ENCODE measurements at places on chromosomes 3 and 15. TPM values are rescaled to one million over a fixed set of nuclear protein-coding genes. Genes with fewer than 3 reads are reported as not detected.
A peak's percentile ranks its signal among the peaks of the same experiment; 100 is the strongest.

DNA sequence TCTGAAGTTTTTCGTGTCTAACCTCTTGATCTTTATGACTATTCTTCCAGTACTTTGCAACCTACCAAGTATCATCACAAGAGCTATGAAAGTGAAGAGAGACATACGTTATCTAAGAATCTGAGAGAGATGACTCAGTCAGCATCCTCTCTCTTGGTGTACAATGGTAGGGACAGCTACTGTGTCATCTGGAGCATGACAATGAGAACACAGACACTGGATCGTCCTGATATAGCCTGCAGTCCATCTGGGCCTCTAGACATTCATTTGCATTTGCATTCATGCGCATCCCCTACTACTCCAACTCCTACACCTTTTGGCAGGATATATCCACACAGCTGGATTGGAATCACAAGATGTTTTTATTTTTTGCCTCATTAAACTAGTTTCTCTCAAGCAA, 115.2 kb downstream of the PEX5L start:
- no peak for DNase-seq

- DNase-seq: no peak
Measured at GRCh38 chr3:160200353-160200752, 24.9 kb upstream of the C3orf80 start.

- no peak for DNase-seq
Measured at GRCh38 chr3:114864970-114865369, 282.1 kb downstream of the ZBTB20 start.

DNA sequence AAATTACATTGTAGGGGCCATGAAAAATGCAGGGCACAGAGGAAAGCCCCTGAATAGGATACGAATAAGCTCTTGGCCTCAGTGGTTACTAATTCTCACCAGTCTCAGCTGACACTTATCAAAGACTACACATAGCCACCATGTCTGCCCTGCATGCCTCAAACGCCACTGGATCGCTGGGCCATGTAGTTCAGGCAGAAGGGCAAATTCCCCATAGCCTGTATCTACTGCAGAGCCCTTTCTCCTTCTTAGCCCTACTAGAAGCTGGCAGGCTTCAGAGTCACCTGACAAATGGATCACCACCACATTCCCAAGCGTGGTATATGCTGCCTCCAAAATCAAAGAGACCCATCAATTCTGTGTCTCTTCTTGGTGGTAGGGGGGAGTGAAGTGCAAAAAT, 177.4 kb downstream of the MINAR1 start:
- no peak for DNase-seq

GRCh38 chr3:24185738-24186384, 240.8 kb downstream of the NR1D2 start:
- no peak for DNase-seq

DNA sequence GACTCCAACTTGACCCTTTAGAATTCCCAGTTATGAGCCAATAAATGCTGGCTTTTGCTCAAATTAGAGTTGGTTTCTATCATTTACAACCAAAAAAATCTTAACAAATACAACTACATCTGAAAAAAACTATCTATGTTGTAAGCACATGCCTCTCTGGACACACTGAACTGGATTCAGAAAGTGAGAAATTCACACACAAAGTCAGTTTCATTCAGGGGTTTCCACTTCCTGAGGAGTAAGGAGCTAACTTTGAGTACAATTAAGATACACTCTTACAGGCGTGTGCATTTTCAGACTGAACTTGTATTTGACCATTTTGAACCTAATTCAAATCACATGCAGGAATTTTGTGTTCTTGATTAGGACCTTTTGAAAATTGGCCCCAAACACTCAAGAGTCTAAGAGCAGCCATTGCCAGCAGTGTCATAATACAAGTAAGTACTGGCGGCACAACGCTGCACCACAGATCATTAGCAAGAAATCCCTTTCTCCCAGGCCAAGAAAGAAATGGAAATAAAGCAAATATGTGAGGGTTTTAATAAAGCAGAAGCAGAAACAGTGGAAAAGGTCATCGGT, 31.2 kb downstream of the LINS1 start:
- DNase-seq: no peak

DNA sequence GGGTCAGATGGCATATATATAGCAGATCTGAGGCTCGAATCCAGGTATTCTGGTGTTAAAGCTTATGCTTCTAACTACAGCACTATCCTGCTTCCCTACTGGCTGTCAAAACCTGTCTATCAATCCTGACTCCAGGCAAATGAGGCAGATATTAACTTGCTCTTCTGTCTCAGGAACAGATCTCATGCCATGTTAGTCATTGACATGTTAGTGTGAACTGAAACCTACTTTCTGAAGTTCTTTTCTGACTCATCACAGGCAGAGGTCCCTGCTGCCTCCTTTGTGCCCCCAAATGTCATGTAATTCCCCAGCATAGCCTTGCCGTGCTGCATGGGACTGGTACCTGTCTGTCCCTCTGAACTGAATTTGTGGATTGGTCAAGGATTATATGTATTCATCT, 125.0 kb upstream of the SMAD3 start:
- DNase-seq: no peak

DNA sequence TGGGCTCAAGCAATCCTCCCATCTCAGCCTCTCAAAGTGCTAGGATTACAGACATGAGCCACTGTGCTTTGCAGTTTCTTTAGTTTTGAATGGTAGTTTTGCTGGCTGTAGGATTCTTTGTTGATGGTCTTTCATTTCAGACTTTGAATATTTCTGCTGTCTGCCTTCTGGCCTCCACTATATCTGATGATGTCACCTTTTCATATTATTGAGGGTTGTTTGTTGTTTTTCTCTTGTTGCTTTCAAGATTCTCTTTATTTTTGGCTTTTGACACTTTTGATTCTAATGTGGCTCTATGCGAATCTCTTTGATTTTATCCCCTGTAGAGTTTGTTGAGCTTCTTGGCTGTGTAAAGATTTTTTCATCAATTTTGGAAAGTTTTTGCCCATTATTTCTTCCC, 79.0 kb upstream of the MANF start:
- DNase-seq: no peak

- no peak for DNase-seq
Measured at GRCh38 chr3:97687734-97688133, 76.8 kb upstream of the ARL6 start.

DNA sequence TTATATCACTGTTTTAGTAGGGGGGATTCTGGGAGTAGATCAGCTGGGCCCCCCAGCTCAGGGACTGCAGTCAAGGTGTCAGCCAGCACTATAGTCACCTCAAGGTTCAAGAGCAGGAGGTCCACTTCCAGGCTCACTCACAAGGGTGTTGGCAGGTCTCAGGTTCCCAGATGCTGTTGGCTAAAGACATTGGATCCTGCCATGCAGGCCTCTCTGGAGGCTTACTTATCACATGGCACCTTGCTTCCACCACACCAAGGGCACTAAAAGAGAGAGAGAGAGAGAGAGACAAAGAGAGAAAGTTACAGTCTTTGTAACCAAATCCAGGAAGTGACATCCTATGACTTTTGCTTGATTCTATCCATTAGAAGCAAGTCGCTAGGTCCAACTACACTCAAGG, 7.5 kb upstream of the PPP1R14D start:
- no peak for DNase-seq

DNA sequence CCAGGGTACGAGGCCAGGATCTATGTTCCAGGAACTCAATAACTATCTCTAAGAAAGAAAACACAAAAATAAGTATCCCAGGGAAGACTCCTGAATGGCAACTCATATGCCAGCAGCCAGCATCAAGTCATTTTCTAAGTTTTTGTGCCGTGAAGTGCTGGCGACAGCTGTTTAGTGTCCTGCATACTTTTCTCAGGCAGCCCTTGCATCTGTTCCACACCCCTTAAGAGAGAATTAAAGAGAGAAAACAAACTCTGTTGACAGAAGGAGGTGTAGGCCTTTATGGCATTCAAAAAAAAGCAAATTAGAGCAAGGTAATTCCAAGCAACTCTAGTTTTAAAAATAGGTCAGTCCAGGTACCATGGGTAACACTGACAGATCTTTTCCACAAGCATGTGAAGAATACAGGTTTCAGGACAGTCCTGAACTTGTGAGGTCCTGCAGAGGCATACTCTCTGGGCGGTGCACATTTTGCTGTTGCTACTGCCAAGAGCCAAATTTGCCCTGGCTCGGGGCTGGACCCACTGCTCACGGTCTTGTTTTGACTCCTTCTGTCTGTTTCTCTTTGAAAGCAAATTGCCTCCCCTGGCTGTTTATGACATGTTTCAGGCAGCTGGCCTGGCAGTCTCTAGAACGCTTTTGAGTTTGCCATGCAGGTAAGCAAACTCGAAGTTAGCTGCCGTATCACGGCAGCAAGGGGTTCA, 252.1 kb upstream of the ADAMTS9 start:
- DNase-seq: no peak

DNA sequence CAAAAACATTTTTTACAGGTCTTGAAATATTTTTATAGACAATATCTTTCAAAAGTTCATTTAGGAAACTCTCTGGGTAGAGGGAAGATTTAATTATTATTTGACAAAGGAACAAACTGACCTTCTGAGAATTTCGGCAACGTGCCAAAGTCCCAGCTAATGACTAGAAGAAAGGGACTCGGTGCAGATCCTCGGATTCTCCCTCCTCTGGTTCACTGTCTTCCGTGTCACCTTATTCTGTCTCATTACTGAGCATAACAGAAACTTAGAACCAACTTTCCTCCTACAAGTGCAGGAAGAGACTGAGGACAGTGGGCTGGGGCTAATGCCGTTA, 339.1 kb downstream of the MECOM start:
- DNase-seq: no peak

GRCh38 chr3:66472313-66473134, 28.3 kb downstream of the LRIG1 start:
- DNase-seq: no peak

GRCh38 chr15:79101866-79102581, 11.4 kb upstream of the RASGRF1 start:
- no peak for DNase-seq

- DNase-seq: no peak
Measured at GRCh38 chr15:77862651-77863104, 214.8 kb downstream of the TBC1D2B start.

DNA sequence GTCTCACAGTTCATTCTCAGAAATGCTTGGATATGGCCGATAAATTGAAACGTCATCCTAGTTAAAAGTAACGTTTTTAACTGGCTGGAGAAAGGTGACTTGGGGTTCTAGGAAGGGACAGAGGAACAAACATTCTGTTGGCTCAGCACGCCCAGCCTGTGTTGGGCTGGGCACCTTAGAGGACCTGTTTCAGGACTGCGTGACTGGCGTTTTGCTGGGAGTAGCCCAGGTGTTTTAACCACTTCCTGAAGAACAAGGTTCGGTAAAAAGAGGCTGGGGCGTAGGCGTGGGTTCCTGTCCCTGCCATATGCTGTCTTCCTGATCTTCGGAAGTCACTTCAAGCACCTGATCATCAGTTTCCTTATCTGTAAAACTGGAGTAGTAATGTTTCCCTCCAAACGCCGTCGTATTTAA, 1.1 kb upstream of the TLNRD1 start:
- DNase-seq: no peak

GRCh38 chr3:171563298-171563697, 103.1 kb upstream of the TNIK start:
- peak; percentile 17 for DNase-seq

Gene IGF1R
- 88.2 TPM for total RNA-seq

Data from heart right ventricle (tissue), 16 donors.